Stimulated activated CD8-positive, alpha-beta memory T cell treated with anti-CD3 and anti-CD28 coated beads, Interleukin-4, amount 100 ng/mL, for 1 hour (primary cell): ENCODE measurements at places on chromosomes 1 and 21.

DNA sequence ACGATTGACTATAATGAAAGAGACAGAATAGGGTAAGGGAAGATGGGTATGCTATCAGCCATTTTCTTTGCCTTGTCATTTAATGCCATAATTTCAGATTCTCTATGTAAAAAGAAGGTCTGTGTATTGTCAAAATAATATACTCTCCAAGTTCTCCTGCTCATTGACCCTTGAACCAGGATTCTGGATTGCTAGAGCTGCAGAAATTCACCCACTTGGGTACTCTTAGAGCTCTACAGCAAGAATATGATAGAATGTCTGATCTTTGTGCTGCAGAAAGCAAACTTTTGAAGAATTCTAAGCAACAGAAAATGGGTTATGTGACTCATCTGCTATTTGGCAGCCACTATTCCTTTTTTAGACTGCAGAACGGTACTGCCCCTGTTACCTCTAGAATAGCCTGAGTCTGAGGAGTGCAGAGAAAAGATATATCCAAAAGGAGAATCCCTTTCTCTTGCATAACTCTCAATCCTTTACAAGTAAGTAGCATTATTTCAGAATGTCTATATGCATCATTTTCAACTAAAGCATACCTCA, 78.2 kb upstream of the TENT5C start:
- no peak for DNase-seq

- DNase-seq, result no peak
These were observed 42.7 kb downstream of the RGL1 start for GRCh38 chr1:183847641-183848040.

DNA sequence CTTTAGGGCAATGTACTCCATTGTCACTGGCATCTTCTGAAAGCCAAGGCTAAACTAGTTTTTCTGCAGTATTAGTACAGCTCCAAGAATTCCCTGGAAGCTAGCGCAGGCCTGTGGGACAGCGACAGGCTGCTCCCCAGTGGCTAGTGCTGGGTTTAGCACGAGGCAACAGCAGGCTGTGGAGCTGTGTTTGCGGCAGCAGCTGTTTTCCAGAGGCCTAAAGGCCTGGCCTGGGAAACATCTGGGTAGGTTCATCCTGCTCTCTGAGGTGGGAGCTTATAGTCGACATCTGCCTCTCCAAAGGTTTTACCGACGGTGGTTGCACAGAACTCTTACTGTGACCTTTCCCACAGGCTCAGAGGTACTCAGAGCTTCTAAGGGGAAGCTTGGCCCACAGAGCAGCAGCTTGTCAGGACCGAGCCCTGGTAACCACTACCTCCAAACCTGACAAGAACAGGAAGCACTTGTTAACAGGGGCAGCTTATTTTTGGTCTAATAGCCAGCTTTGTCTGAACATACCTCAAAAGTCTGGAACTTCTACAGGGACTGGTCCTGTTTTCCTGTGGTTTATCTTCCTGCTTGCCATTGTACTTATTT, 17.2 kb downstream of the CC2D1B start:
- no peak for DNase-seq

DNA sequence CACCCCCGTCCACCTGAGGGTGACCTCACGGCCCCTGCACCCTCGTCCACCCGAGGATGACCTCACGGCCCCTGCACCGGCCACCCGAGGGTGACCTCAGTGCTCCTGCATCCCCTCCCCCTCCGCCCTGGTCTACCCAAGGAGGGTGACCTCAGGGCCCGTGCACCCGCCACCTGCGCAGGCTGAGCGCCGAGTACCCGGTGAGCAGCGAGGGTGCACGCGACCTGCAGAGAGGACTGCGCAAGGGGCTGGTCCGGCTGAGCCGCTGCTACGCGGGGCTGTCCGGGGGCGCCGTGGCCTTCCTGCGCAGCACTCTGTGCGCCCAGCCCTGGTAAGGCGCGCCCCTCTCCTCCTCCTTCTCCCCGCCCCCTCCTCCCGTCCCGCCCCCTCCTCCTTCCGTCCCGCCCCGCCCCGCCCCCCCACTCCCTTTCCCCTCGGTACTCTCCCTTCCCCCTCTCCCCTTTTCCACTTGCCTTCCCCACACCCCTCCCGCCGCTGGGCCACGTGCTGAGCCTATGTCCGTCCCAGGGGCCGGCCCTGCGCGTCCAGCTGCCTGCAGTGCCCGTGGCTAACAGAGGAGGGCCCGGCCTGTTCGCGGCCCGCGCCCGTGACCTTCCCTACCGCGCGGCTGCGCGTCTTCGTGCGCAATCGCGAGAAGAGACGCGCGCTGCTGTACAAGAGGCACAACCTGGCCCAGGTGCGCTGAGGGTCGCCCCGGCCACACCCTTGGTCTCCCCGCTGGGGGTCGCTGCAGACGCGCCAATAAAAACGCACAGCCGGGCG, 28.4 kb downstream of the TRIM11 start:
- no peak for DNase-seq

DNA sequence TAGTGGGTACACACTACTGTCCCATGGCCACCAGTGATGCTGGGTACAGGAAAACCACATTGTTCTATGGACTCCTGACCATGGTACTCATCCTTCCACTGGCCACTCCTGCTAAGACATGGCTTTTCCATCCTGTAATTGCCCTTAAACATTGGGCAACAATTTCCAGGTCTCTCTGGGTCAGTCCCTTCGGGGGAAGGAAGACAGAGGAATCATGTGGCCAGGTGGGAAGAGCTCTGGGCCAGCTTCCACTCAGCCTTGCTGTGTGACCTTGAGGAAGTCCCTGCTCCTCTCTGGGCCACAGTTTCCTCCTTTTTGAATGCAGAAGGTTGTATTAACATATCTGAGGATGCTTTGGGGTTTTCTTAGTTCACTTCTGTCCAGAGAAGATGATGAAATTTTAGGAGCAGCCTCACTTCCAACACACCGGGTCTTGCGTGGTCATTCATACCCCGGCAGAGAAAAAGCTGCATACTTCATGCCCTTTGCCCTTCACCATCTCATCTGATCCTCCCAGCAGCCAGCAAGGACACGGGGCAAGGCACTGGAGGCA, 50.8 kb downstream of the SRRM1 start:
- no peak for DNase-seq

DNA sequence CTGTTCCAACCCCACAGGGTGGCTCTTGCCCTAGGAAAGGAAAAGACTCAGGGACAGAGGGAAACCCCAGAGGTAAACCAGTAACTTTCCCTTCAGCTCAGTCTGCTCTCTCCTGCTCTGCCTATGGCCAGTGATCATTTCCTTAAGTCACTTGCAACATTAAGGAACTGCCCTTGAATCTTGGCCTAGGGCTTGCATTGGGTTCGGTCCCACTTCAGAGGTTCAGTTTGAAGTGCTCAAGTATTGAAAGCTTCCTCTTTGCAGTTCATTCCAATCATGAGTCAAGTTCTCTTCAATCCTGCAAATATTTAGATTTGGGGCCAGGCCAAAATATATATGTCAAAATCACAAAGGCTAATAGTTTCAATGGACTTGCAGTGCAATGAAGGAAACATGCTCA, 97.7 kb upstream of the IRF2BP2 start:
- DNase-seq, result no peak

DNA sequence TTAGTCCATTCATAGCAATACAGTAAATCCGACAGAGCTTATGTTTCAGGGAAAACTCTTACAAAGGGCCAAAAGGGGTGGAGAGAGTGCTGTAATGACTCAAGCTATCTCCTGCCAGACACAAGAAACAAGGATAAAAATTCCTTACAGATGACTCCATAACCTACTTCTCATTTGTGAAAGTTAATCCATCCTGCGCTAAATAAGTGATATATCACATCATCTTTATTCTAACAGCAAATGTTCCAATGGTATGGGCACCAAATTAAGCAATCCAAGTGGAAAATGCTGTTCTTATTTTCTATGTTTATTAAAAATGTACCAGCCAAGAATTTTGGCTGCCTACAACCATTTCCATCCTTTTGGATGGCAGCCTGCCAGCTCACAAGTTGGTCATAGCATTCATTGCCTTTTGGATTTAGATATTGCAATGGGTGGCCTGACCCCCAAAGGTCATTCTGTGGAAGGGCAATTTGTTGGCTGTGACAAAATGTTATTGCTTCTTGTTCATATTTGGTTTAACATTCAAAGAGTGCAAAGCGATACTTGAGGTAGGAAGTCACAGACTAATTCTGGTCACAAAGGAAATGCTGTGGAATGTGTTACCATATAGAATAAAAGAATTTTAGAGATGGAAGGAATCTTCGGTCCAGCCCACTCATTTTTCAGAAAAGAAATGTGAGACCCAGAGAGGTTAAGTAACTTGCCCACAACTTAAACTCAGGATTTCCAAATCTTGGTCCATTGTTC, 2.8 kb upstream of the ENAH start:
- no peak for DNase-seq

DNA sequence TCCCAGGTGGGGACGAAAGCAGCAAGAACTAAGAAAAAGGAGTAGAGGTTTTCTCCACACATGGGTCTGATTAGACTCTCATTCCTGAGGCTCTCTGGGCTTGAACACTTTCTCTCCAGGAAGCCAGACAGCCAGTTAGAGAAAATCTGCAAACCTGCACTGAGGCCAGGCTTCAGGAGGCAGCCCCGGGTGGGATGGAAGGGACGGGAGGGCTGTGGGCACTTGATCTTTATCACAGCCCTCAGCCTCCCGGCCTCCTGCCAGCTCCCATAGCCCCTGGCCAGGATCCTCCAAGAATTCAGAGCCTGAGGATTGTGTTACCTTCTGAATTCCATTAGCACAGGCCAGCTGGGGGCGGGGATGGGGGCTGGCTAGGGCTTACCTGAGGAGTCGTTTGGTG, 40.1 kb downstream of the SERTAD4 start:
- no peak for DNase-seq

DNA sequence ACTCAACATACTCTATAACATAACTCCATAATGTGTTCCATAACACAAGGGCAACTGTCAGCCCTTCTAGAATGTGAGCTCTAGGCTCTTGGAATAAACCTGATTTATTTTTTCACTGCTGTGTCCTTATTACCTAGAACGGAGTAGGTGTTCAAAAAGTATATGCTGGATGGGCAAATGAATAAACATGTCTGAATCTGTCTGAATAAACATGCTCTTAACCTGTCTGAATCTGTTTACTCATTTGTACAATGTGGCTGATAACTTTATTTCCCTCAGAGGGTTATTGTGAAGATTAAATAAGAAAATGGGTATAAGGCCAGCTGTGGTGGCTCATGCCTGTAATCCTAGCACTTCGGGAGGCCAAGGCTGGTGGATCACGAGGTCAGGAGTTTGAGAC, 42.3 kb downstream of the AZIN2 start:
- no peak for DNase-seq

DNA sequence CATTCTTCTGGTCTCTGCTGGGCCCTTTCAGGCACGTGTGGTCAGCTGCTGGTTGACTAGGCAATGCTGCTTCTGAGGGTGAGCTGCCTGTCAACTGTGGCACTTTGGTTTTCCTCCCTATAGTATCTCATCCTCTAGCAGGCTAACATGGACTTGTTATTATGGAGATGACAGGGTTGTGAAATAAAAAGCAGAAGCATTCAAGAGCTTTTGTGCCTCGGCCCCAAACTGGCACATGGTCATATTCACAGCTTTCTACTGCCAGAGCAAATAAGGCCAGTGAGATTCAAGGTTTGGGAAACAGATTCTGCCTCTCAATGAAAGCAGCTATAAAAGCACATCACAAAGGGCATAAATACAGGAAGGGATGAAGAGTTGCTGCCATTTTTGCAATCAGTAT, 1.6 kb upstream of the ZNF124 start:
- DNase-seq, result no peak

DNA sequence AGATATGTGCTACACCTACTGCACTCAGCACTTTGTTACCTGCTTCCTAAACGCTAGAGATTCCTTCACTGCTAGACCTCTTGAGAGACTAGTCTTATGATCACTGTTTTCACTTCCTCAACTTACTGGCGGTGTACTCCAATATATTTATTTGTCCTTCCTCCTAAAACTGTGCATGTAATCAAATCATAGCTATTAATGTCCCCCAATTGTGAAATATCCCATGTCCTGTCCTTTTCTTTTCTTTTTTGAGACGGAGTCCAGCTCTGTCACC, 3.4 kb downstream of the SOAT1 start:
- no peak for DNase-seq

- no peak for DNase-seq
These were observed 53.5 kb downstream of the S1PR1 start for GRCh38 chr1:101290119-101290921.

DNA sequence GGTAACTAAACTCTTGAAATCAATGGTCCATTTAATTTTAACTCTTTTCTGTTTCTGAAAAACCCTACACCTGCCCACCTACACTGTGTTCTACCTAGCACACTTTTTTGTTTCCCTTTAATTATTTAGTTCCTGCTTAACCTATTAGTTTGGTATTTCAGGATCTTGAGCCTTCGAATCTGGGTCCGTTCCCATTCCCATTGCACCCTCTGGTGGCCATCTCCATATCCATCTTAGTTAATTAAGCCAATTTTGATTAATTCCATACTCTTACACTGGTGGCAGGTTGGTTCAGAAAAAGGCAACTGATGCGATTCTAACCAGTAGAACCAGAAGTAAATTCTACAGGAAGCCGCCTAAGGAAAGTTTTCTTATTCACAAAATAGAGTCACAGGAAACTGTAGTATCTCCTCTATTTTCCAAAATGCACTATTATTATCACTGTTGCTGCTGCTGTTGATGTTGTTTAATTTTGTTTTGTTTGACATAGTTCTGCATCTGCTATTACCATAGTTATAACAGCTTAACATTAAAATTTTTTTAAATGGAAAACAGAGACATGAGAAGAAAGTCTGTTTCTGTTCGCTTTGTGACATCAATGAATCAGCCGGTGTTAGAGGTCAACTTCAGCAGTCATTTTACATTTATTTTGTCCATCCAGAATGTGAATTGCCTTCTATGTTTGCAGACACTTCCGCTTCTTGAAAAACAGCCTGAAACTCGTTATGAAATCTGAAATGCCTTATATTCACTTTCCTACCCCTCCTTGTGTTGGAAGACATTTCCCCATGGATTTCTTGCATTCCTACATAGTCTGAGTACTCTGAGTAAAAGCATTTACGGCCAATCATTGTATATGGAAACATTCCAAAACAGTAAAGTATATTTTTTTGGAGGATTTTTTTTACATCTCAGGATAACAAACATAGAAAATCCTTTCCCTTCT, 115.5 kb upstream of the NCAM2 start:
- DNase-seq, result no peak

DNA sequence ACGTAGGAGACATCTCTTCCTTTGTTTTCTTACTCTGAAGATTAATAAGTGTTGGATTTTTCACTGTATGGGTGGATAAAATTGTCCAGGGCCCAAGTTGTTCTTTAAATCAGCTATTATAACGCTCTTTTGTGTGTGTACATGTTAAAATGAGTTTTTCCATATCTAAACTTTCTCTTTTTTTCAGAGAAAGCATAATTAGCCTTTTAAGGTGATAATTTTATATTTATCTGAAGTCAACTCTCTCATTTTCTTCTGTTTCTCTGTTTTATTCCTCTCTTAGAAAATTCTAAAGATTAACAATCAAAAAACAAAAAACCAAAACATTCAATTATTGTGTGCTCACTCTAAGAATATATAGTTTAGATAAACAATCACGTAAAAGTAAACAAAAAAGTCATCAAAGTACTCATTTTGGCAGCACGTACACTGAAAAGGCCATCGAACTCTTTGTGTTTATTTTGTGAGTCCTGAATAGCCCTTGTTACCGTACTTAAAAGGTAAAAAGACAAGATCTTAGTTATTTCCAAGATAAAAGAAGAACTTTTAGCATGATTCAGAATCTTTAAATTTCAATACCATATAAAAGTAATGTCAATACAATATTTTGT, 7.2 kb upstream of the CDC73 start:
- DNase-seq, result no peak
